CD4-positive, CD25-positive, alpha-beta regulatory T cell (primary cell): ENCODE measurements at places on chromosomes 6 and 20.

- no peak for DNase-seq
Measured at GRCh38 chr6:20931093-20931492, 396.8 kb downstream of the CDKAL1 start.

- no peak for DNase-seq
Measured at GRCh38 chr6:46555129-46555528, 63.9 kb upstream of the RCAN2 start.

DNA sequence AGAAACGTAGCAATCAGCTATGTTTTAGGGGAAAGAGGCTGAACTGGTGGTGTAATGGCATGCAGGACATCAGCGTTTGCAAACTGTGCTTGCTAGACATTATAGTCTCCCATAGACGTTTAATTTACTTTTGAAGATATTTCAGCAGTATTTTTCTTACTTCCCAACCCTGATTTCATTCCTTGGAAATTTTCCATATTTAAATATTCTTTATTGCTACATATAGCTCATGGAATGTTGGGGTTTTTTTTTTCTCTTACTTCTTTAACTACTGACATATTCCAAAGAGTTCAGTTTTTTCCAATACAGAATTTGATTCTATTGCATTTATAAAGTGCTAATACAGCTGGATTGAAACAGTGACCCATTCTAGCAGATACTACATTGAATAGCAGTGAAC lies 694.4 kb upstream of the CITED2 start:
- no peak for DNase-seq

DNA sequence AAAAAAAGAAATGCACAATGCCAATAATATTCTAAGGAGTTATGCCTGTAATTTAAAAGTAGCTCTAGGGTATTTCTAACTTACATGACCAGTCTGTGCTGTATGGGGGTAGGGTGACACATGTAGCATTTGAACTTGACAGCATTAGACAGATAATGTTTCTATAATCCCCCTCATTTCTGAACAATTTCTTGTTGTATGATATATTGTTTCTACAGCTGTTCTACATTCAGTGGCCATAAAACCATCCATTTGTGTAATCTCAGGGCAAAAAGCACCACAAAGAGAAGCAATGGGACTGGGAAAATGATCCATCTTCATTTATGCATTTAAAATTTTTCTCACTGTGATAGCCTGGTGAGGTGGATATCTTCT lies 767.8 kb downstream of the TFAP2A start:
- no peak for DNase-seq

GRCh38 chr20:8670893-8671215 lies 398.0 kb upstream of the PLCB4 start:
- DNase-seq = no peak

GRCh38 chr6:19999319-20000191 lies 162.4 kb downstream of the ID4 start:
- no peak for DNase-seq

DNA sequence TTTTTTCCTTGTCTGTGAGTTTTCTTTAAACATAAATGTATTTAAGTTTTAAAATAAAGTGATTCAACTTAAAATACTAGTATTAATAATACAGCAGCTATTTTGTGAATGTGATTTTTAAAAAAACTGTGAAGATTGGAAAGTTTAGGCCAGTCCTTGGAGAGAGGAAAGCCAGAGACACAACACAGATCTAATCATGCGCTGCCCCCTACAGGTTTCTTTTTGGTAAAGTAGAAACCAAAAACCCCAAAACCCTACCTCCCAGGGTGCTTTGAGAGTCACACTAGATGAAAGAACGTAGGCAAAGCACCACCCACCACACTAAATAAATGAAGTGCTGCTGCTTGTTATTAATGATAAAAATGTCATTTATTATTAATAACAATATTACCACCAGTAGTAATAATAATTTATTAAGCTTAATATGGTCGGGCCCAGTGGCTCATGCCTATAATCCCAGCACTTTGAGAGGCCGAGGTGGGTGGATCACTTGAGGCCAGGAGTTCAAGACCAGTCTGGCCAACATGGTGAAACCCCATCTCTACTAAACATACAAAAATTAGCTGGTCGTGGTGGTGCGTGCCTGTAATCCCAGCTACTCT lies 33.7 kb downstream of the SLC9A8 start:
- DNase-seq = peak; percentile 27

- no peak for DNase-seq
Measured at GRCh38 chr6:149080511-149080910, 237.0 kb upstream of the TAB2 start.

- no peak for DNase-seq
Measured at GRCh38 chr6:56897789-56898529, 56.9 kb upstream of the BEND6 start.

GRCh38 chr20:47964149-47964548 lies 178.9 kb upstream of the SULF2 start:
- no peak for DNase-seq

DNA sequence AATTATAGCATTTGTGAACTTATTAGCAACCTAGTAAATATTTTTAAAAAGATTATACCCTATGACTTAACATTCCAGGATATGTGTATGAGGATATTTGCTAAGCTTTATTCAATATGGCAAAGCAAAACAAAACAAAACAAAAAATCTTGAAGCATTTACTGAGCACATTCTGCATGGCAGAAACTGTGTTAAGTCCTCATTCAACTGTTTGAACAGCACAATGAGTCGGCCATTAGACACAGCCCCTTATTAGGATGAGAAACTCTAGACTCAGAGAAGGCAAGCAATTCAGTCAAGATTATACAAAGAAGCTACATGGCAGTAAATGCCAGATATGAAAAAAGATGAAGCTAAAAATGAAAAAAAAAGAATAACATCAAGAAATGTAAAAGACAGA lies 70.1 kb upstream of the IYD start:
- DNase-seq = no peak

GRCh38 chr6:34671801-34672656 lies 24.5 kb downstream of the ILRUN start:
- peak; percentile 83 for DNase-seq

DNA sequence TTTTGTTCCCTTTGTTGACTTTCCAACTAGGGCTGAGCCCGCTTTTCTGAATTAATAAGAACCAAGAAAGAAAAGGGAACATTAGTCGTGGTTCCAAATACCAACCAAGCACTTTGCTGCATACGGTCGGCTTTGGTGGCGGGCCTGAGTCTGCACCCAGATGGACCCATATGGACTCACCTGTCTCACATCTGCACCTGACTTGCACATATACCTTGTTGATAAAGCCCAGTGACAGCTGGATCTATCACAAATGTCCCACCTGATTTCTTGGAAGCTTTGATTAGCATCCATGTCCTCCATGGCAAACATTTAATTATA lies 39.0 kb downstream of the TPD52L1 start:
- no peak for DNase-seq

DNA sequence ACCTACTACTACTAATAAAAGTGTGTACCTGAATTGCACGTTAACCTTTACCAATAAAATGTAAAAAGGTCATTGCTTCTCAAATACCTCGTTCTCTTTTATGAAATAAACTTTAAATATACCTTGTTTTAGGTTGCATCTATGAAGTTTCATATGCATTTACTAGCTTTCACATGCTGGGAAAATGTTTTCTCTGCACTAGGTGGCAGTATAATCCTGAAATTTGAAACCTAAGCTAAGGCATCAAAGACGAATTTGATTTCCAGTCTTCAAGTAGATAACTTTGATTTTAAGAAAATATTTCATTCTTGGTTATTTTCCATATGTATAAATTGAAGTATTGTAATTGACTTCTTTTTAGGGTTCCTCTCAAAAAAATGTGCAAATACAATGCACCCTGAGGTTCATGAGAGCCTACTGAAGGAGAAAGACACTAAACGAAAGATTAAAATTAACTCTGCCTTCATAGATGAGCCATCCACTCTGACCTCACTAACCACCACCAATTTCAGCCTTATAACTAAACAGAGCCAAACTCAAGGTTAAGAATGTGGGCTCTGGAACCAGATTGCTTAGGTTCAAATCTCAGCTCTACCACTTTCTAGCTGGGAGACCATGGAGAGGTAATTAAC lies 7.3 kb upstream of the COL9A1 start:
- peak; percentile 50 for DNase-seq

DNA sequence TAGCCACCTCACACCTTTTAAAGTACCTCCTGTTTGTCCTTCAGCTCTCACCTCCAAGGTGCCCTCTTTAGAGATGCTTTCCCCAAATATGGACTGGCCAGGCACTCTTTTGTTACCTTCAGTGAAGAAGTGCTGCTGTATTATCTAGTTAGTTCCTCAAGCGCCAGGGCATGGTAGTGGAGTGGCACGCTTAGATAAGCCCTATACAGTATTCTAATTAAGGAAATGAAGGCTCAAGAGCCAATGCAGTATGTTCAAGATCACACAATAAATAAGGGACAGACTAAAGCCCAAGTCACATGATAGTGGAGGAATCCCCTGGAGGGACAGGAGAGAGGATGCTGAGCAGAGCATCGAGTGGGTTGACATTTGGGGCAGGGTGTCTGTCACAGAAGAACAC lies 28.5 kb upstream of the GFOD1 start:
- DNase-seq = no peak

- DNase-seq = no peak
Measured at GRCh38 chr6:149459761-149460160, 25.1 kb downstream of the ZC3H12D start.

GRCh38 chr20:48405909-48406308 lies 421.9 kb downstream of the PREX1 start:
- DNase-seq = no peak

DNA sequence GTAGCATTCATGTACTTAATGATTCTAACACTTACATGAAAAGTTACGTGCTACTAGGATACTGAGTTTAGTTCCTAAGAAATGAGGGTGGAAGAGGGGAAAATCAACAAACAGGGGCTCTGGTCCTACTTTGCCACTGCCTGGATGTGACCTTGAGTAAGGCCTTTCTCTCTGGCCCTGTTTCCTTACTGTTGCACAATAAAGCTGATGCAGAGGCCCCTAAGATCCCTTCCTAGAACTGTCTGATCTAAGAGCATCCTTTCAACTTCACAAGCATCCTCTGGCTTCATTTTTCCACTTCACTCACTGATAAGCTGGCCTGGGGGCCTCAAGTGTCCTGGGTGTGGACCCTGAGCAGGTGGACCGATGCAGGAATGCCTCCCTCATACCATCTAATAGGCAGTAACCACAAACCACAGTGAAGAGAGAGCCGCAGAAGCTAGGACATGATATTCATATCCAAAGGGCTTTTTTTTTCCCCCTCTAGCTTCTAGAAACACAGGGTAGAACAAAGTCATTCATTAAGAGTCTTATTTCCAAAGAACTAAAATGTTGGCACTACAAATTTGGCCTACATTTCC lies 21.6 kb downstream of the FKBP1A start:
- DNase-seq = no peak

GRCh38 chr20:52923123-52923937 lies 48.8 kb upstream of the TSHZ2 start:
- no peak for DNase-seq

DNA sequence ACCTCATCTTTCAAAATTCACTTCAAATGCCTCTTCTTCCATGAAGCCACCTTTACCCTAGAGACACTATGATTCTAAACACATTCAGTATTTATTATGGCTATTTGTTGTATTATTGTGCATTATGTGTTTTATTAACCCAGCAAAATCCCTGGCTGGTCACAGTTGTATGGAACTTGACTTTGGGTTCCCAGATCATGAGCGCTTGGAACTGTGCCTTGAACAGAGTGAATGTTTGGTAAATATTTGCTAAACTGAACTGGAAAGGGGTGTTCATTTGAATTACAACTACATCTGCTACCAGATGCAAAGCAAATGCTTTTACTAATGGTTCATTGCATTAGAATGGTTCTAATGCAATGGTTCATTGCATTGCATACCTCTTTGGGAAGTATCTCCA lies 259.8 kb downstream of the PKHD1 start:
- DNase-seq = no peak

- DNase-seq = no peak
Measured at GRCh38 chr6:3724451-3725144, 26.9 kb downstream of the PXDC1 start.

DNA sequence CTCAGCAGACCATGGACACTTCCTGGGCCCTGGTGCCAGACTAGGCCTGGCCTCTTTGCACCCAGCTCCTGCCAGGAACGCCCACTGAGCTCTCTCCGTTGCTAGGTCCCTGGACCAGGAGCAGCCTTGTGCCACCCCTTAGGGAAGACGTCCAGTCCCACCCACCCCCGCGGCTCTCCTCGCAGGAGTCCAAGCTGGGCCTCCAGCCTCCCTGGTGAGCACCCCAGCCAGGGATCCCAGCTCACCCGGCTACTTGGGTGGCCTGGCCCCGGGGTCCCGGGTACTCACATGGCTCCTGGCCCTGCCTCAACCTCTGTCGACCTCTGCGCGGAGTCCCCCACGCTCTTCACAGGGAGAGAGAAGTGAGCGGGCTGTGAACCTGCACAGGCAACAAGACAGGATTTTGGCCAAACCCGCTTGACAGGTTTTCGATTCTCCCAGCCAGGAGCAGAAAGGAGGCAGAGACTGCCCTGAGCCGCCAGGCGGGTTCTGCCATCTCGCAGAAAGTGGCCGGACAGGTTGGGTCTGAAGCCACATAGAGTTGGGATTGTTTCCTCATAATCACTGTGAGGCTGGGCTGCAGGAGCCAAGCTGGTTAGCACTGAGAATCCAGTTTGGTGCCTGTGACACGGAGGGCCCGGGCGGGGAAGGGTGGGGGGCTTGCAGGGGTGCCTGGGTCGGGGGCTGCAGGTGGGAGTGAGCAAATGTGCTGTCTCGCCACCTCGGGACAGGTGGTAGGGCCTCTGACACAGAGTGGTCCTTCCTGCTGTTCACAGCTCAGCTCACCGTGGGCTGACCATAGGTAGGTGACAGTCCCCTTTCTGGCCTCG lies at the start of gene RBBP8NL:
TSS of gene RBBP8NL (minus strand) at position 368 of the 830 bp plus-strand sequence. CDS start 7,892 bp downstream, outside the sequence.
- no peak for DNase-seq

- DNase-seq = no peak
Measured at GRCh38 chr6:71967436-71967835, 81.1 kb downstream of the RIMS1 start.

- no peak for DNase-seq
Measured at GRCh38 chr6:156933201-156934068, 156.3 kb downstream of the ARID1B start.

GRCh38 chr6:816510-817084 lies 123.7 kb upstream of the EXOC2 start:
- DNase-seq = no peak
